ENCODE measurements at places on chromosomes 7 and 10.

GRCh38 chr7:542713-543500 is 23.3 kb upstream of the PDGFA start:
- no peak for DNase-seq

DNA sequence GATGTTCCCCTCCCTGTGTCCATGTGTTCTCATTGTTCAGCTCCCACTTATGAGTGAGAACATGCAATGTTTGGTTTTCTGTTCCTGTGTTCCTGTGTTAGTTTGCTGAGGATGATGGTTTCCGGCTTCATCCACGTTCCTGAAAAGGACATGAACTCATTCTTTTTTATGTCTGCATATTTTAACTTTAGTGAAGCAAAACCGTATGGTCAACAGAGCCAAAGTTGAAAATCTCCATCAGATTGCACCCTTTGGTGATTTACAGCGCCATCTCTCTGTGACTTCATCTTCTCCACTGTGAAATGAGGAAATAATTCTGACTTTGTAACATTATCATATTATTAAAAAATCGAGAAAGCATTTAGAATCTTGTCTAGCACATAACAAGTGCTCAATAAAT is 132.3 kb upstream of the PLXDC2 start:
- no peak for DNase-seq

GRCh38 chr7:80843018-80843677 is 75.7 kb downstream of the SEMA3C start:
- DNase-seq = no peak

DNA sequence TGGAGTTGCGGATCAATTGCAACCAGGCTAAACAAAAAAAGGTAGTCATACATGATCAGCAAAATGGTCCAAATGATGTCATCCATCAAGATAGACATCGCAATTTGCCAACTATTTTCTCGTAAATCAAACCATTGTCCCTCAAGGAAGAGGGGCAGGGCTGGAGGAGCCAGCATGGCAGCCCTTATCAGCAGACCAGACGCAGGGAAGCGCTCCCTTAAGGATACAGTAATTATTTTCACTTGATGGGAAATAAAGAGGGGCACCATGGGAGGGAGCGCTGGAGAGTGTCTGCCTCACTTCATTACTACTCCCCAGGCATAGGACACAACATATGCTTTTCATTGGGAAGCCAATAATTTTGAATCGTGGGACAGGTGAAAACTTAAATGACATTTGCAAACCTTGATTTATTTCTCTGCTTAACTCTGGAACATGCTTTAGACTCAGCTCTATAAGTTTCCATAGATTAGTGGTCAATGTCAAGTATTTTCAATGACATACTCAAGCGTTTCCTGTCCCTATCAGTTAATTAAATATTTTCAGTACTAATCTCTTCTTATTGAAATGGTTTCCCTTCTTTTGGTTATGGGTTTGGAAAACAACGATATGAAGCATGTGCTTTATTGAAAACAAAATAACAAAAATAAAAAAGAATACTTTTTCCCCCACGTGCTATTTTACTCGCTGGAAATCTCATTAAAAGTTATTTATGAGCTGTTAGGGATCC is 202.4 kb upstream of the HABP2 start:
- no peak for DNase-seq

DNA sequence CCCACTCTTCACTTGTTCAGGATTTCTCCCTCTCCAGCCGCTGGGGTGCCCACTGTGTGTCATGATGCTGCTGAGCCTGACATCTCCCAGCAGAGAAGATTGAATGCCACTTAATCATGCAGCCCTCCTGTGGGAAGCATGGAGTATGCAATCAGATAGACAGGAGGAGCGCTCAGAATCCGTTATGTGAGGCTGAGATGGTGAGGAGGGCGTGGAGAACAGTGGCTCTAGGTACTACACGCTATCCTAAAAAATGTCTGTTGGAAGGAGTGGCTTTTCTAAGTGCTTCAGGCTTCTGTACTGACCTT is 334.3 kb downstream of the LRMDA start:
- no peak for DNase-seq

DNA sequence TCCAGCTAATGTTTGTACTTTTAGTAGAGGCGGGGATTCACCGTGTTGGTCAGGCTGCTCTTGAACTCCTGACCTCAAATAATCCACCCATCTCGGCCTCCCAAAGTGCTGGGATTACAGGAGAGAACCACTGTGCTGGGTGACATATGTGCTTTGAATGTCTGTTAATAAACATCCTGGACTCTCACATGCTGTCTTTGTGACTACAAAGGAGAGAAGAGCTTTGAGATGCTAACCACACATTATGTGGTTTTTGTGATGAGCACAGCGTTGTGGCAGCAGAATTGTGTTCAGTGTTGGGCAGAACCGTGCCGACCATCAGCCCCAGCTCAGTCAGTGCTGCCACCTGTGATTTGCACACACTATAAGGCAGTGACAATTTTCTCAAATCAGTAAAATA is 500.1 kb upstream of the KLF6 start:
- DNase-seq = no peak

DNA sequence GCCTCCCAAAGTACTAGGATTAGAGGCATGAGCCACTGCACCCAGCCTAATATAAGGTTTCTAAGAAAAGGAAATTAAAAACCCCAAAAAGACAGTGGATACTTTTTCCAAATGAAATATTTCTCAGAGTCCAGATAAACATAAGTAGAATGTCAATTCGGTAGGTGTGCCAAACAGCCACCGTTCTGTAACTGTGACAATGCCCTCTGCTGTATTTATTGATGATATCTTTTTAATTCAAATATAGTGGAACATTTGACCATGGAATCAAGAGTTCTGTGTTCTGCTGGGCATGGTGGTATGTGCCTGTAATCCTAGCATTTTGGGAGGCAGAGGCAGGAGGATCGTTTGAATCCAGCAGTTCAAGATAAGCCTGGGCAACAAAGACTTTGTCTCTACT is 28.8 kb upstream of the ZRANB1 start:
- DNase-seq = no peak

Data from stimulated activated CD4-positive, alpha-beta T cell treated with anti-CD3 and anti-CD28 coated beads, Interleukin-15, amount 100 ng/mL, for 1 hour (primary cell).